Endothelial cell of umbilical vein (primary cell): ENCODE measurements at places on chromosomes 1 and 21. TPM values are rescaled to one million over a fixed set of nuclear protein-coding genes. Genes with fewer than 3 reads are reported as not detected.

SNAP47 gene
- 24.0 and 25.3 TPM in 2 replicates for total RNA-seq

C1orf94 gene
- not detected in 2 replicates for total RNA-seq

RNASEL gene
- total RNA-seq: 1.3 and 1.9 TPM in 2 replicates

KRTAP21-2 gene
- not detected in 2 replicates for total RNA-seq

LGR6 gene
- total RNA-seq: not detected in 2 replicates

CYB561D1 gene
- total RNA-seq: 6.9 and 7.3 TPM in 2 replicates

- no peaks in the 10 kb centered on the region for H3K36me3 ChIP-seq
- no peak overlapping the region for H3K27ac ChIP-seq
- H3K4me3 ChIP-seq: no peak overlapping the region
- no peak for DNase-seq
Observed at GRCh38 chr1:16920951-16921350, 780 bp upstream of the CROCC start.

- no peak overlapping the region for H3K27ac ChIP-seq
- H3K36me3 ChIP-seq: no peaks in the 10 kb centered on the region
- no peaks in the 10 kb centered on the region for H3K27me3 ChIP-seq
- H3K4me3 ChIP-seq: no peak overlapping the region
- no peaks in the 10 kb centered on the region for H3K4me1 ChIP-seq
Observed at GRCh38 chr1:84259376-84259775, 42.1 kb upstream of the SAMD13 start.

GRCh38 chr1:119544165-119544762 is 37.3 kb downstream of the HSD3B1 start:
- H3K27me3 ChIP-seq: peaks cover 2% of the 10 kb centered on the region
- DNase-seq: no peak
- no peak overlapping the region for H3K4me3 ChIP-seq
- H3K36me3 ChIP-seq: no peaks in the 10 kb centered on the region
- H3K4me1 ChIP-seq: no peaks in the 10 kb centered on the region

DNA sequence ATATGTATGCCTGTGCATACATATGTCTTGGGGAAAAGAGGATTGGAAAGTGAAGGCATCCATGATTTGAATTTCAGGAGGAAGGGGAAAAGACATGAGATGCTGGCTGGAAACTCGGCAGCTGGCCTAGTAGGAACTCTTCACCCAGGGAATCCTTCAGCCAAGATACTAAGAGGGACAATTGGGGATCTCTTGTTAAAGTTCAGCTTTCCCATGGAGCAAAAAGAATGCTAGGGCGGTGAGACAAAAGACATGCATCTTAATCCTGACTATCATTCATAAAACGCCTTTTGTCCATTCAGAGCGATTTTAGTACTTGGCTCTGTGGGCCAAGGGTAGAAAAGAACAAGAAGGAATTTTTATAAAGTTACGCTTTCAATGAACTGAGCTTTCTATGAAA is 20.5 kb downstream of the PDPN start:
- H3K4me1 ChIP-seq: no peaks in the 10 kb centered on the region
- no peaks in the 10 kb centered on the region for H3K27me3 ChIP-seq

DNA sequence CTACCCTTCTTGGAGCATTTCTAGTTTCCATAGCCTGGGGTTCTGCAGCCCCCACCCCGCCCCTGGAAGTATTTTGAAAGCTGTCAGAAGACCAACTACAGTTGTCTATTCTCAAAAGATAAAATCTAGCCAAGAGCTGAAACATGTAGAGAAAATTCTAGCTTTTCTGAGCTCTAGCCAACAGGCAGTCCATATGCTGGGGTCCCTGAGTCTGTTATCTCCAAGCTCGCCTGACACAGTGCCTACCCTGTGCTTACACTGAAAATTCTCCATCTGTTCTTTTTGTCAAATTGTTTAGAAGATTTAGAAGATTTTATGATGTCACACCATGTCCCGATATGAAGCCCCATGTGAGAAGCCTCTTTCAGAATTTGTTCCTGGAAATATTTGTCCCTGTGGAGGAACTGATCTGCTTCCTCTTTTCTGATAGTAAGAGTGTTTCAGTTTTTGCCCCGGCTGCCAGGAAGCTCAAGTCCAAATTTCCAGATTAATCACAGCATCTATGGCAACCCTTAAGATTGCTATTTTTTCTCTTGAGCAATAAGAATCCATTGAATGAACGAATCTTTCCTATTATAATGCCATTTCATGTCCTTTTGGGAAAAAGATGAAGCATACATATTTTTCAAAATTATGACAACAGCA is 23.7 kb upstream of the CSF3R start:
- peaks cover 5% of the 10 kb centered on the region for H3K27me3 ChIP-seq
- no peaks in the 10 kb centered on the region for H3K36me3 ChIP-seq
- DNase-seq: no peak
- no peak overlapping the region for H3K4me3 ChIP-seq
- no peak overlapping the region for H3K27ac ChIP-seq
- H3K4me1 ChIP-seq: no peaks in the 10 kb centered on the region

DNA sequence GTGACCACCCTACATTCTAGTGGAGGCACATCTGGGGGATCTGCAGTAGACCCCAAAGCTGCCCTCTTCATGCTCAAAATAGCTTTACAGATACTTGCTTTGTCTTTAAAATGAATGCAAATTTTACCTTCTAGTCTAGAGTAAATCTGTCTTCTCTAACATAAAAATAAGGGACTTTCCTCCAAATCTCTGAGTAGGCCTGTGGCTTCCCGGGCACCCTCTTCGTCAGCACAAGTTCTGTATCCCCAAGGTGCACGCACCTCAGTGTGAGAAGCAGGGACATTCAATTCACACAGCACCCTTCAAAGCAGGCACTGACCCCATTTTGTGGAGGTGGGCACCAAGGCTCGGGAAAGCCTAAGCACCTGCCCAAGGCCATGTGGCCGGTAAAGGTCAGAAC is 19.0 kb downstream of the MEF2D start:
- peaks cover 8% of the 10 kb centered on the region for H3K4me1 ChIP-seq
- H3K4me3 ChIP-seq: no peak overlapping the region
- H3K27ac ChIP-seq: no peak overlapping the region
- H3K27me3 ChIP-seq: no peaks in the 10 kb centered on the region
- no peak for DNase-seq
- peaks cover 52% of the 10 kb centered on the region for H3K36me3 ChIP-seq

DNA sequence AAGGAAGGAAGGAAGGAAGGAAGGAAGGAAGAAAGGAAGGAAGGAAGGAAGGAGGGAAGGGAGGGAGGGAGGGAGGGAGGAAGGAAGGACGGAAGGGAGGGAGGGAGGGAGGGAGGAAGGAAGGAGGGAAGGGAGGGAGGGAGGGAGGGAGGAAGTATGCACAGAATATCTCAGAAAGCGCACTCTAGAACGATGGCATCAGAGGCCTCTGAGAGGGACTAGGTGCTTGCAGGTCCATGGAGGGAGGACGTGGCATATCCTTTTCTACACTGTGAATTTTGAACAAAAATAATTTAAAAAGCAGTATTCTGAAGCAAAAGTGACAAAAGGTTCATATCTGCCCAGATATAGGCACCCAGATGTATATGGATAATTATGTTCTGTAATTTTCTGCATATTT is 65.5 kb downstream of the SYF2 start:
- no peak for DNase-seq
- H3K27ac ChIP-seq: no peak overlapping the region
- H3K4me3 ChIP-seq: no peak overlapping the region
- no peaks in the 10 kb centered on the region for H3K27me3 ChIP-seq
- no peaks in the 10 kb centered on the region for H3K36me3 ChIP-seq

DNA sequence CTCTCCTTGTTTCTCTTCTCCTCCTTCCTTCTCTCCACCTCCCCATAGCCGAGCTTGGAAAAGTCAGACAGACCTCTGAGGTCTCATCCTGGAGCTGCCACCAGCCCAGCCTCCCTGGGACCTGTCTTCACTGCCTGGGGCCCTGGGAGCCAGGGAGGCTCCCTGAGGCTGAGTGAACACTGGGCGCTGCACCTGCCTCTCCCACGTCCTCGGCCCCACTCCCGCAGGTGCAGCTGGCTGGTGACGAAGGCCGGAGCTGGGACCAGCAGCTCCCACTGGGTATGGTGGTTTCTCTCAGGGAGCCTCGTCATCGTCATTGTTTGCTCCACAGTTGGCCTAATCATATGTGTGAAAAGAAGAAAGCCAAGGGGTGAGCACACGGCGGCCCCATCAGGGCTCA is 5.3 kb downstream of the TNFRSF14 start:
- no peaks in the 10 kb centered on the region for H3K4me1 ChIP-seq
- no peak overlapping the region for H3K4me3 ChIP-seq
- DNase-seq: no peak
- no peak overlapping the region for H3K27ac ChIP-seq

GRCh38 chr1:69319287-69319686 is 248.4 kb upstream of the LRRC7 start:
- H3K27ac ChIP-seq: no peak overlapping the region
- no peak for DNase-seq
- H3K4me1 ChIP-seq: no peaks in the 10 kb centered on the region
- H3K36me3 ChIP-seq: no peaks in the 10 kb centered on the region

DNA sequence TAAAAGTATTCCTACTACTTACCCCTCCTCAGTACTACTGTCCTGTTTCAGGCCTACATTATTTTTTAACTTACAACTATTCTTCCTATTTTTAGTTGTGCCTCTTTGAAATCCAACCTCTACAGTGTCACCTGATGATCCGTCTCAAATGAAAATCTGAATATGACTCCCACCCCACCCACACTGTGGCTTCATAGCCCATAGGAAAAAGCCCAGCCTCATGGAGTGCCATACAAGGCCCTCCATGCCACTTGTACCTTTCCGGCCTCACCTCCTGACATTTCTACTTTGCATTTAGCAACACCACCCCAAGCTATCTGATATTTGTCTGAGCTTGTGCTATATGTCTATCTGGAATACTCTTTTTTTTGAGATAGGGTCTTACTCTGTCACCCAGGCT is 49.3 kb downstream of the TRAF5 start:
- no peaks in the 10 kb centered on the region for H3K27me3 ChIP-seq
- DNase-seq: no peak
- peaks cover 3% of the 10 kb centered on the region for H3K36me3 ChIP-seq
- no peak overlapping the region for H3K27ac ChIP-seq
- H3K4me3 ChIP-seq: no peak overlapping the region

- no peak for DNase-seq
- H3K4me3 ChIP-seq: no peak overlapping the region
- no peaks in the 10 kb centered on the region for H3K36me3 ChIP-seq
Observed at GRCh38 chr1:53308506-53308905, 19.4 kb downstream of the LRP8 start.

GRCh38 chr1:161531986-161532643 is 7.8 kb downstream of the HSPA6 start:
- H3K27me3 ChIP-seq: no peaks in the 10 kb centered on the region
- H3K36me3 ChIP-seq: no peaks in the 10 kb centered on the region
- H3K4me3 ChIP-seq: no peak overlapping the region
- no peak overlapping the region for H3K27ac ChIP-seq
- peaks cover 12% of the 10 kb centered on the region for H3K4me1 ChIP-seq

DNA sequence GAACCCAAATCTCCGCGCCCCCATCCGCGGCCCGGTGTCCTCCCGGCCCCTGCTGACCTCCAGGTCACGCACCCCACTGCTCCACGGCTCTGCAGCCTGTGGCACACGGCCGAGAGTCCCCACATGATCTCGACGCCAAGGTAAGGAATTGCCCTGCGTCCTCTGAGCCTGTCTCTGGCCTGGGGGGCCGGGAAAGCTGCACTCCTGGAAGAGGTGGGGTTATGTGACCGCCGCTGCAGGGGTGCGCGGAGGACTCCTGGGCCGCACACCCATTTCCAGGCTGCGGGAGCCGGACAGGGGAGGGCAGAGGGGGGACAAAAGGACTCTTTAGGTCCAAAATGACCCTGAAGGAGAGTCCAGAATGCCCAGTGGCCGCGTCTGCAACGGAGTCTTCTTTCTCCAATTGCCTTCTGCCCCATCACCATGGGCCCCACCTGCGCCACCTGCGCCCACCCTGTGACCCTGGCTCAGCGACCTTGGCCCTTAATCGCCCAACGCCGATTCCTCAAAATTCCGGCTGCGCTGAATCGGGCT is 997 bp upstream of the SIM2 start:
- no peak overlapping the region for H3K27ac ChIP-seq
- peaks cover 87% of the 10 kb centered on the region for H3K27me3 ChIP-seq
- peaks cover 26% of the 10 kb centered on the region for H3K4me1 ChIP-seq
- no peak overlapping the region for H3K4me3 ChIP-seq
- no peaks in the 10 kb centered on the region for H3K36me3 ChIP-seq

DNA sequence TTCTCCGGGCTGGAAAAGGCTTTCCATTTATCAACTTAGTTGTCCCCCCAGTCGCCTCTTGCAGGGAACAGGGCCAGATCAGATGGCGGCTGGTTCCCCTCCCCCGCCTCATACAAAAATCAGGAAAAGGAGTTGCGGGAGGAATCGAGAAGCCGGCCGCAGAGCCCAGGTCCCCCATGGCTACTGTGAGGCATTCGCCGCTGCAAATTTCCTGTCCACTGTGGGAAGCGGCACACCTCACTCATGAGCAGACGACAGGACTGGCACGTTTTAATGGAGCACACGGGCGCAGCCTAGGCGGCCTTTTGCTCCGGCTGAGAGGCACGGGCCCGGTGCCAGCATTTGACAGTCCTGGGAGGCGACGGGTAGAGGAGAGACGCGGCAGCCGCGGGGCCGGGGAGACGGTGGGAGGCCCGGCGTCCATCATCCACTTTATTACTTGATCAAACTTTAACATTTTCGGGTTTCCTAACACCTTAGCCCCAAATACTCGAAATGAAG is 1.1 kb downstream of the GNG4 start:
- H3K4me1 ChIP-seq: peaks cover 11% of the 10 kb centered on the region
- H3K27me3 ChIP-seq: peaks cover 44% of the 10 kb centered on the region
- H3K4me3 ChIP-seq: no peak overlapping the region
- H3K27ac ChIP-seq: no peak overlapping the region

GRCh38 chr1:5826601-5827000 is 165.6 kb downstream of the NPHP4 start:
- no peak overlapping the region for H3K27ac ChIP-seq
- H3K4me3 ChIP-seq: no peak overlapping the region
- no peaks in the 10 kb centered on the region for H3K27me3 ChIP-seq
- DNase-seq: no peak

GRCh38 chr1:74356493-74356892 is 121.3 kb downstream of the TNNI3K start:
- no peak overlapping the region for H3K27ac ChIP-seq
- no peaks in the 10 kb centered on the region for H3K4me1 ChIP-seq
- DNase-seq: no peak
- no peaks in the 10 kb centered on the region for H3K36me3 ChIP-seq
- H3K4me3 ChIP-seq: no peak overlapping the region

- H3K36me3 ChIP-seq: no peaks in the 10 kb centered on the region
- H3K27me3 ChIP-seq: no peaks in the 10 kb centered on the region
- H3K4me1 ChIP-seq: no peaks in the 10 kb centered on the region
Observed at GRCh38 chr1:30668546-30669327, 54.6 kb downstream of the MATN1 start.
